ENCODE measurements at places on chromosomes 16 and 17.

- DNase-seq, result no peak
Observed at GRCh38 chr16:11301645-11302501, 20.7 kb upstream of the PRM1 start.

GRCh38 chr16:49416001-49416675 lies 42.5 kb downstream of the C16orf78 start:
- DNase-seq, result no peak

- DNase-seq, result no peak
Observed at GRCh38 chr17:179781-180380, 1.6 kb downstream of the DOC2B start.

- no peak for DNase-seq
Observed at GRCh38 chr17:54269881-54270280, 447.2 kb downstream of the KIF2B start.

- DNase-seq, result no peak
Observed at GRCh38 chr17:67050471-67051154, 6.3 kb downstream of the CACNG1 start.

- no peak for DNase-seq
Observed at GRCh38 chr17:11170881-11171280, 70.1 kb upstream of the SHISA6 start.

- no peak for DNase-seq
Observed at GRCh38 chr17:74008196-74008595, 195.3 kb upstream of the RPL38 start.

DNA sequence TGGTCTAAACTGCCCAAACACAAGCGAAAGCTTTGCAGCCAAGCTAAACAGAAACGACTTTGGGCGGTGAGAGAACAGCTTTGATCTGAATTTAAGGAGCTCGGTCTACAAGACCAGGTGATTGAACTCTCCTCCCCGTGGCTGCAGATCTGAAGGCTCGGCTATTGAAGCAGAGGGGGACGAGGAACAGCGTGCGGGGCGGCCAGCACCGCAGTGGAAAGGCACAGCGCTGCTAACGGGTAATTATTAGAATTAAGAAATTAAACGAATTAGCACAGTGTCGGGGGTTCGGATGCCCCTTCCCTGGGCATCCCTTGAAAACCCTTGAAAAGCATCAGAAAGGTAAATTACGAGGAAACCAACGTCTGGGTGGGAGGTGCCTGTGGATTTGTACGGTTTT lies 431 bp downstream of the TEKT3 start:
- DNase-seq, result no peak

- DNase-seq, result no peak
Observed at GRCh38 chr17:8284126-8284525, 4.3 kb upstream of the RANGRF start.

- no peak for DNase-seq
Observed at GRCh38 chr16:48115299-48115698, 40.5 kb downstream of the ABCC12 start.

DNA sequence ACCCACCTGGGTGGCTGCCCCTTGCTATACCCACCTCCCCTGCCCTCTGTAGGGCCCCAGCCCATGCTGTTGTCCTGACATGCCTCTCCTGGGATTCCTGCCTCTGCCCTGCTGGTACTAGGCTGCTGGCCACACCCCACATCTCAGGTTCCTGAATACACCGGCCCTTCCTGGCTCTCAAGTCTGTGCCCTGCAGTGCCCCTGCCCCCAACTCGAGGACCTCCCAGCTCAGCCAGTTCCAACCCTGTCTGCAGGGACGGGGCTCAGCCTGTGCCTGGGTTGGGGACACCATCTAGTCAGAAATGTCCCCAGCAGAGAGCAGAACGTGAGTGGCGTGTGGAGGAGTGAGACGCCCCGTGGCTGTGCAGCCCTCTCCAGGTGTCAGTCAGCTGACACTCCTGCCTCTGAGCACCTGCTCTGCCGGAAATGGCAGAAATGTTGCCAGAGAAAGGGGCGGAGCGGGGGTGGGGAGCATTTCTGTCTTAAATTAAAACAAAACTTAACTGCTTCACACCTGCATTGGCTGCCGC lies 28.7 kb downstream of the ACSF3 start:
- no peak for DNase-seq

DNA sequence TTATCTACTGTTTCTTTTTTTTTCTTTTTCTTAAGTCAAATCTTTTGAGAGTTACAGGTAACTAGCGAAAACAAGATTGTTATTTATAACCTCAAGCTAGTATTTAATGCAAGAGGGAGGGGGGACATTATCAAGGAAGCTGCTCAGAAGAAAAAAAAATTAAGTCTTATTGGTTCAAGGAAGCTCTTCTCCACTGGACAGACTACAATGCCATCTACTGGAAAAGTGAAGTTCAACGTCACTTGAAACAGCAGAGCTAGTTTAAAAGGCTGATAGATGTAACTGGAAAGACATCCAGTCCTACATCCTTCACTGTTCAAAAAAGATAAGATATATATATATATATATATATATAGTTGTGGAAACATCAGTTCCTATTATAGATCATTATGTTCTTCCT lies 418.0 kb upstream of the PSMD7 start:
- no peak for DNase-seq

Data from vagina (tissue), 2 donors.